ENCODE measurements at places on chromosomes 11 and 22.

DNA sequence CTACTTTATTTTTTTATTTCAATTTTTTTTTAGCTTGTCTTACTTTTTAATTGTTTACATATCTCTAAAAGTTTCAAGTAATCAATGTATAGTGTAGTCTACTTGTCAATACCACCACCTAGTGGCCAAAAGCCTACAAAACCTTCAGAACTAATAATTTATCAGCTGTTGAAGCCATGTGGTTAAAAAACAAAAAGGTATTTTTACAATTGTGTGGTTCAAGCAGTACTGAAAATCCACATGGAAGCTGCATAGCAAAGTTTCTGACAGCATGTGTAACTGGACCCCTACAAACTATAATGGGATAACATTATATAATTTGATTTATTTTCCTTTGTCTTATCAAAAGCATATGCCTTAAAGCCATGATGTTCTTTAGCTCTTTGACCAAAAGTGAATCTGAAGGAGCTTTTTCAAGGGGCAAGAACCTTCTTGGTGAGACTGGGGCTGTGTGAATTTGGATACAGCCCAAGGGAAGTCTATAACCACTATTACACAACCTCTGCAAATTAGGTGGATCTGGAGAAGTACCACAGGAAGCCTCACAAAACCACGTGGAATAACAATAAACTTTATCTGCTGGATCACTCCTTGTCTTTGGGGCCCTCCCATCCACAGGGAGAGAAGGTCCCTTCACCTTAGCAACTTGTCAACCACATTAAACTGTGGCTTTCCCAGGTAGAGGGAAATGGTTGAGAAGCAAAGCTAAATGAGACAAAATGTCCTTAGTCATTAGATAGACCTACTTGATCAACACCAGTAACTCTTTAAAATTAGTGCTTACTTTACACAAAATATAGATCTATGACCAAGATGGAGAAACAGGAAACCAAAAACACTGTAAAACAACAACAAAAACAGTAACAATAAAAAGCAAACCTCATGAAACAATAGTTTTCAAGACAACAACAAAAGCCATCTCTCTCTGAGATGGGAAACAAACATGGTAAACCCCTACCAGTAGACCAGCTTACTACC, 9.9 kb downstream of the NARS2 start:
- DNase-seq, result peak; percentile 20

DNA sequence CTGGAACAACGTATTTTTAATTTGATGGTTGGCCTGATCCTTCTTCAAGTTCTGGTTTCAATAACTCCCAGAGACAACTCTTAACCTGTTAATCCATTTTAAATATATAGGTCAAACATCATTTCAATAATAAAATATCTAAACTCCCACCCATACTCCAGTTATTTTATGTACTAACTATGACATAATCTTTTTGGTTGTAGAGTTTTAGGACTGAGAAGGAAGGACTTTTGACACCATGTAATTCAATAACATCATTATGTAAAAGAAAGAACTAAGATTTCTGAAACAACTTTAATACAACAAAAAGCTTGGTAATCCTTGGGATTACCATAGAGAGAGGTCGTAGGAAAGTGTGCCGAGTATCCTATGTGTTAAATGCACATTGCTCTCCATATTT, 31.5 kb downstream of the VSIG10L2 start:
- no peak for DNase-seq

DNA sequence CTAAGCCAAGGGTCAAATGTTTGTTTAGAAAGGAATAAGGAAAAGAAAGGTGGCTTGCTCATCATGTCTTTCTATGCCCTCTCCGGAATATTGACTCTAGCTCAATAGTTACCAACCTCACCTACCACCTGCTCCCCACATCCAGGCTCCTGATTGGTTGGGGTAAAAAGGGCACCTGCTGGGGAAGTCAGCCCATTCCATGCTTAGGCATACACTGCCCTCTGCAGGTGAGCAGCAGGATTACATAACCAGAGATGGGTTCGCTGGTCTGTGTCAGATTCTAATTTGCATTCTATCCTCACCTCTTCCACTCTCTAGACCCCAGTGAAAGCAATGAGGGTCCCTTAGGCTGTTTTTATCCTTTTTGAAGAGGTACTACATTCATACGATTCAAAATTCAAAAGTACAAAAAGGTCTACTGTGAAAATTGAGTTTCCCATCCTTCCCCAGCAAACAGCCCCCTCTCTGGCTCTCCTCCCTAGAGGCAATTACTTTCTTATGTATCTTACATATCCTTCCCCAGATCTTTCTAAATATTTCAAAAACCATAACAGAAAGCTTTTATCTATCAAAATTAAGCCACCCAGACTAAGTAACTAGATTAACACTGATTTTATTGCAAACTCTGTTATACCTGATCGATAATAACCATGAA, 98.0 kb upstream of the ASPHD2 start:
- peak; percentile 85 for DNase-seq

DNA sequence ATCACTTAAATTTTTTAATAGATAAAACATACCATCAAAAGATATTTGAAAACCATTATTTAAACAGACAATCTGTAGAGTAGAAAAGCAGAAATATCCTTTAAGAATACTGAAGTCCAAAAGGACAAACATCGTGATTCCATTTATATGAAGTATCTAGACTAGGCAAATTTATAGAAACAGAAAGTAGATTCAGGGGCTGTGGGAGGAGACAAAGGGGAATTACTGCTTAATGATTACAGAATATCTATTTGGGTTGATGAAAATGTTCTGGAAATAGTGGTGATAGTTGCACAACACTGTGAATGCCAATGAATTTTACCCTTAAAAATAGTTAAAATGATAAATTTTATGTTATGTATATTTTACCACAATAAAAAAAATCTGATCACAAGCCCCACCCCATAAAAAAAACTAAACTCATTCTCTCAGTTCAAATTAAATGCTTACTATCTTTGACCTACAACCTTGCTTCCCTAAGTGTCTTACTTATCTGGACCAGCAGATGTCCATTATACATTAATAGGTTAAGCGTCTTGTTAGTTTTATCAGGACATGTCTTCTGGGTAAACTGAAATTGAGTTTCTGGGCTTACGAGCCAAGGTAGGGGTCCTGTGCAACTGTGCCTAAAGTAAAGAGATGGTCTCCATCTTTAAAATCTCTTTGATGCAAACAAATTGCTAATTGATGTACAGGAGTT, 86.3 kb downstream of the FCHSD2 start:
- DNase-seq, result no peak
